Stimulated activated CD4-positive, alpha-beta T cell treated with anti-CD3 and anti-CD28 coated beads, Interleukin-12 subunit alpha, Interleukin-12 subunit beta, amount 100 ng/mL, for 24 hours (primary cell): ENCODE measurements at places on chromosomes 2 and 18.

DNA sequence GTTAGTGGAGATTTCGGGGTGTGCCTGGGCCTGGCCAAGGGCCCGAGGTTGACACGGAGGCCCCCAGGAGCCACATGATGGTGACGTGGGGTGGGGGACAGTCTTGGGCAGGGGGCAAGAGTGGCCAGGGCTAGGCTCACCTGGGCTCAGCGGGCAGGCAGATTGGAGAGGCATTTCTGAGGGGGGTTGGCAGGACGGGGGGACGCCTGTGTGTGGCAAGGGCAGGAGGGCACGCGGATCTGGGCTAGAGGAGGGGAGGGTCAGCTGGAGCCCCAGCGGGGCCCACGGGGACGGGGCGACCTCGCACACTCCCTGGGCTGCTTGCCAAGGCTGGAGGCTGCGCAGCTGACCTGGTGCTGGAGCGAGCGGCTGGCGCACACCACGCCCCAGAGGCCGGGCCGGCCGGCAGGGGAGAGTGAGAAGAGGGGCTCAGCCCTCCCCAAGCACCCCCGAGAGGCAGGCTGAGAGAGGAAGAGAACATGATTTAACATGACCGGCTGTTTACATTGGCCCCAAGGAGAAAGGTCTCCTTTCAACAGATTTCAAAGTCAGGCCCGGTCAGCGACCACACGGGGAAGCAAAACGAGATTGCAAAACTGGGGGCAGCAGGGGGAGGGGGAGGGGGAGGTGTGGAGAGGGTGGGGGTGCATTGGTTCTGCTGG lies 38.0 kb upstream of the SNED1 start:
- no peak for DNase-seq

GRCh38 chr2:44778671-44779476 lies 162.6 kb upstream of the SIX3 start:
- DNase-seq, result no peak

DNA sequence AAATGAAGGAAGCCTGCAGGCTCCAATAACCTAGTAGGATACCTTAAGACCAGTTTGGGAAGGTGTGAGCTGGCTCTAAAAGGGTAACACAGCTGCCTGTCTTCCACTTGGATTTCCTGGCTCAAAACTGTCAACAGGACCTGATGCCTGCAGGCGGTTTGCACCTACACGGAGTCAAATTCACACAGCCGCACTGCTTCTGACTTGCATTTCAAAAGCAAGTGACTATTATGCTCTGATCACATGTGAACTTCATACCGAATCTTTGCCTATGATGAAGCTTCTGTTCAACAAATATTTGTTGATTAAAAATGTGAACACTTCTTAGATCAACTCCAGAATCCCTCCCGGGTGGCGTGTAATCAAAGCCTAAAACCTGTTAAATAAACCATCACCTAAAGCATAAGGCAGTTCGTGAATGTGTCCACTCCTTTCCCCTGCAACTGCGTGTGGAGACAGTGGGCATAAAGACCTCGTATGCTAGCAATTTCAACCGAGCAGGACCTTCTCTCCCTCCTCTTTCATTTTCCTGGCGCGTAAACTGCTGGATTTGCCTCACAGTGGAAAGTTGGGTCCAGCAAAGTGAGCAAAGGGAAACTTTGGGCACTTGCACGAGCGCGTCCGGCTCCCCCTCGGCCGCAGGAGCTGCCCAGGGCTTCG lies 784 bp downstream of the CRACDL start:
- DNase-seq, result no peak

DNA sequence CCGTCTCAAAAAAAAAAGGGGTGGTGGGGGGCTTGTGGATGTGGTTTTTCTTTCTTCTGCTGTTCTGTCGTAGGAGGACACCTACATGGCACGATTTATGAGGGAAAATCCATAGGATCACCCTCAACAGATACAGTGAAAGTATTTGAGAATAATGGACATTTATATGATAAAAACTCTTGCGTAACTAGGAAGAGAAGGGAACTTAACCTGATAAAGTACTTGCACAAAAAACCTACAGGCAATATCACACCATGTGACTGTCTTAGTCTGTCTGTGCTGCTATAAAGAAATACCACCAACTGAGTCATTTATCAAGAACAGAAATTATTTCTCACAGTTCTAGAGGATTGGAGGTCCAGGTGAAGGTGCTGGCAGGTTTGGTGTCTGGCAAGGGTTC lies 21.8 kb upstream of the LAMA1 start:
- DNase-seq, result no peak

DNA sequence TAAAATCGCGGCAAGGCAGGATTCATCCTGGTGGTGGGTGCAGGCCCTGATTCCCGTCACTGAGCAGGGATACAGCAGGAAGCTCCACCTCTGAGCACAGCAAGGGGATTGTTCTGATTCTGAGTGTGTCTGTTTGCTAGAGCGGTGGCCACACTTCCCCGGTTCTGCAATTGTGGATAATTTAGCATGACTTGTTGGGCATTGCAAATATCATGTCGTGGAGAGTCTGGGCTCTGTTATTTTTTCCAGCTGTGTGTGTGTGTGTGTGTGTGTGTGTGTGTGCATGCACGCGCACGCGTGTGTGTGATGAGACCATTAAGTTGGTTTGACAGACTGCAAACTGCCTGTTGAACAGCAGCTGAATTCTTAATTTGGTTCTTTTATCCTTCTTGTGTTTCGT lies 4.1 kb upstream of the TMEM18 start:
- no peak for DNase-seq

GRCh38 chr2:133200684-133201421 lies 367.4 kb downstream of the NCKAP5 start:
- no peak for DNase-seq
